Stimulated activated CD4-positive, alpha-beta T cell treated with anti-CD3 and anti-CD28 coated beads, Interleukin-2, amount 100 ng/mL, for 48 hours (primary cell): ENCODE measurements at places on chromosomes 4 and X.

DNA sequence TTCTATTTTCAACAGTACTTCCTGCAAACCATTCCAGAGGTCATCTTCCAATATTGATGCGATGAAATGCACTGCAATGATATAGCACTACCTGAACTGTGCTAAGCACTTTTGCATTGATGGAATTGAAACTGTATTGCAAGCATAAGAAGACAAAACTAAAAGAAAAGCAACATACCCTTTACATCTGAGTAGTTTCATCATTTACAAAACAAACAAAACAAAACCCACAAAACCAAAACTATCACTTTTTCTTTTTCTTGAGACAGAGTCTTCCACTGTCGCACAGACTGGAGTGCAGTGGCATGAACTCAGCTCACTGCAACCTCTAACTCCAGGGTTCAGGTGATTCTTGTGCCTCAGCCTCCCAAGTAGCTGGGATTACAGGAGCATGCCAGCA lies 120.1 kb upstream of the NAP1L5 start:
- no peak for DNase-seq

DNA sequence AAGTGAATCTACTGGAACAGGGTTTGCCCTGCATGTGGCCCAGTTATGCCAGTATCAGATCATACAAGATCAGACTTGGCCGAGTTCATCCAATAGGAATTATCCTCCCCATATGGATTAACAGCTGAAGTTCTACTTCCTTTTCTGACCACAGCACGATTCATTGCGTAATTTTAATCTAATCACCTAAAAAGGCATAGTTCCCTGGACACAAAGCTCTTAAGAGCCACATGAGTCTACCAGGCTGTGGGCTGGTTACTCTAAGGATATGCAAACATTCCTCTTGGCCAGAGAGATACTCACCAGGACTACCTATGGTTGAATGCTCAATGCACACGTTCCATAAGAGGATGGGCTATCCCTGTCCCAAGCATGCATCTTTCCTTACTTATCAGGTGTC lies 46.9 kb downstream of the CHST7 start:
- no peak for DNase-seq

DNA sequence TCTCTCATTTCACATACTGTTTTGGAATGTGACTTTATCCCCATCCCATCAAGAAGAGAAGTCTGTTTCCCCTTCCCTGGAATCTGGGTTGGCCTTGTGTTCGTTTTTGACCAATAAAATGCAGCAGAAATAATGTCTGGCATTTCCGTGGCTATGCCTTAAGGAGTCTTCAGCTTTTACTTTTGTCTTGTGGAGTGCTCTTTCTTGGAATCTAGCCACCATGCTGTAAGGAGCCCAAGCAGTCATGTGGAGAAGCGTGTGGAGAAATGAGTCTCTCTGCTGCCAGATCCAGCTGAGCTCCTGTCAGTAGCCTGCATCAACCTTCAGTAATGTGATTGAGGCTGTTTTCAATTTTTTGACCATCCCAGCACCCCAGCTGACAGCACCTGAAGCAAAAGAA lies 84.4 kb upstream of the ARMCX2 start:
- DNase-seq = no peak

GRCh38 chrX:68822641-68823410 lies 6.0 kb upstream of the EFNB1 start:
- no peak for DNase-seq

DNA sequence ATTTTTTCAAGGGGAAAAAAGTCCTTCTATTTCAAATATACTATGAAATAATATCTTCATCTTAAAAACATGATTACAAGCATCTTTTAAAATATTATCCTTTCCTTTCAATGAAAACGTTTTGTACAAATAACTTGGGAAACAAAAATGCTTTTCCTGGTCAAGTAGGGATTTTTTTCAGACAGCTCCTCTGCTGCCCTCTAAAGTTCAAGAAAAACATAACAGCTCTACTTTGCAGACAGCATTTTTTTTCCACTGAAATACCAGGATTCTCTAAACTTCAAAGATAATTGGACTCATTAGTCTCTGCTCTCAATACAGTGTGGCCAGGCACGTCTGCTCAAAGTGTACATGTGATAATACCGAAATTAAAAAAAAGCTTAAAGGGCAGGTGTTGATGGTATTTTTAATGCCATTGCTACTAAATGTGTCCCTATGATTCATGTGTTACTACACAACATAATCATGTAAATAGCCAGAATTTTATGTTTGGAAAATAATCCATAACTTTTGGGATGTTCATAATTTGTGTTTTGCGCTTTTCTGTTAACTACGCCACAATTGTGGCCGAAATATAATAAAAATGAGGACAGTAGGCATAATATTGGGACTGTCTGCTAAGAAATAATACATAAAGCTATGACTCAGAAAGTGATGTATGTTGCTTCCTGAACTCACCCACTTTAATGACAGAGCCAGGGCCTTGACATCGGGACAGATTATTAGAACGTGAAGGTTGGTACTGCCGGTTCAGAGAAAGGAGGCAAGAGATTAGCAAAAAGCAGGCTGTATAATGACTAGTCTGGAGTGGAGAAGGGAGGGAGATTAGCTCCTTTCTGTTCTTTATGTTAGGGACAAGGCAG lies 478.9 kb downstream of the KCNIP4 start:
- DNase-seq = no peak

- DNase-seq = no peak
Observed at GRCh38 chr4:144509088-144510015, 136.6 kb upstream of the HHIP start.

- DNase-seq = no peak
Observed at GRCh38 chrX:14670819-14671218, 141.5 kb downstream of the GLRA2 start.

DNA sequence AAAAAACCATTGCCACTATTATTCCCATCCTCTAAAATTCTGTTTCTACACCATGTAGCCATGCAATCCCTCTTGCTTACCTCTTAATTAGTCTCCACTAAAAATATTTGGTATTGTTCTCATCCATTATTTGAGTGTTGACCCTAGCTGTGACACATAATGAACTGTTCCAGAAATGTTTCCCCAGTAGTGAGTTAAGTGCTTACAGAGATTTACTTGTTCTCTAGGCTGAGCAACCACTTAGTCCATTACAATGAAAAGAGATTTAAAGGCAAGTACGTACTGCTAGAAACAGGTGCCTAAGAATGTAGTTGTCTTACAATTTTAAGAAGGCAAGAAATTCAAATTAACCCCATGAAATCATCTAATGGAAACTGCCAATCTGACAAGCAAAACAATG lies 112.7 kb upstream of the PTPN13 start:
- no peak for DNase-seq

DNA sequence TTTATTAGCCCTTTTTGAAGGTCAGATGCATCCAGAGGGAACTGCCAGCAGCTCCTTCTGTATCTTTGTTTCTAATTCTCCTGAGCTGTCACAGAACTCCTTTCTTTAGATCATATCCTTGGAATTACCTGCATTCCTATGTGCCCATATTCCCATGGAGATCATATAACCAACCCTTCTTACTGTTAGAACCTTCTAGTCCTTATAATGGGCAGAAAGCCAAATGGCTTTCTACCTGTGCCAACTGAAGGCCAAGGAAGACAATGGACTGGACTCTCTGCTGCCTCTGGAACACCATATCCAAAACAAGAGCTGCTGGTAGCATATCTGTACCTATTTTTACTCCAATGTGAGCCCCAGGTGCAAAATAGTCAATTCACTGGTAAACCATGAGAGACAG lies 60.7 kb downstream of the TBC1D9 start:
- DNase-seq = no peak

DNA sequence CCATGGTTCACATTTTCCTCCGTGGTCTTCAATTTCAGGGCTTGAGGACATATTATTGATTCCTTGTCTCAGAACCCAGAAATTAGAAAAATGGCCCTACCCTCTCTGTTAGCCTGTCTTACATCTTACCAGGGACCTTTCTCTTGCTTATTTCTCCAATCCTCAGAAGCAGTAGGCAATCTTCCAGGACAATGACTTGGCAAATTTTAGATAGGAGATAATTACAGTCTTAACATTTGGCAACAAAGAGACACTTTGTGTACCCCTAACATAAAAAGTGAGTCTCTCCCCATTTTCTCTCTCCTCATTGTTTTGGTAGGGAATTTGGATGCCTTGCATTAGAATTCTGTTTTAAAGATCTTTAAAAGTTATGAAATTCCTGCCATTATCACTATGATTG lies 778.1 kb upstream of the SLIT2 start:
- DNase-seq = no peak

GRCh38 chr4:62070291-62070852 lies 870.2 kb downstream of the ADGRL3 start:
- no peak for DNase-seq

DNA sequence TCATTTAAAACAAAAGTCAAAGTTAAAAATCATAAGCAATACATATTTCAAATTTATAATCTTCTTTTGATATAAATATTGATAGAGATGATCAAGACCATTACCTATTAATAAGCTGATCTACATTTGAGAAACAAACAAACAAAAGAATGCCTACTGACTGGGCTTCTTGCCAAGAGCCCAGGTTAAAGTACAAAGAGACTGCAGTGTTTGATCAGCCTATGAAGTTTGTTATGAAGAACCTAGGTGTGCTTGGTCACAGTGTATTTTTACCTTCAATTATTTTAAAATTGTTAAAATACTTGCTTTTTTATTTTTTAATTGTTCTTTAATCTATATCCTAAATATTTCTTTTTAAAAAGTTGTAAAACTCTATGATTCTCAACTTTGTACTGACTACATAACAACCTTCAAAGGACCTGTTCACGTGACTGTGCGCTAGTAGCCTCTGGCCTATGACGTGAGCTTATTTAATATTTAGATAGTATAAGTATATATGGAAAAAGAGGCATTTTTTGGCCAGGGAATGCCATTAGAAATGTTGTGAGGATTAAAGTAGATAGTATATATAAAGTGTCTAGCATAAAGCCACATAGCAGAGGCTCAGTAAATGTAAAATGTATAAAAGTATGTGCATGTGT lies 11.4 kb upstream of the SLC39A8 start:
- no peak for DNase-seq

DNA sequence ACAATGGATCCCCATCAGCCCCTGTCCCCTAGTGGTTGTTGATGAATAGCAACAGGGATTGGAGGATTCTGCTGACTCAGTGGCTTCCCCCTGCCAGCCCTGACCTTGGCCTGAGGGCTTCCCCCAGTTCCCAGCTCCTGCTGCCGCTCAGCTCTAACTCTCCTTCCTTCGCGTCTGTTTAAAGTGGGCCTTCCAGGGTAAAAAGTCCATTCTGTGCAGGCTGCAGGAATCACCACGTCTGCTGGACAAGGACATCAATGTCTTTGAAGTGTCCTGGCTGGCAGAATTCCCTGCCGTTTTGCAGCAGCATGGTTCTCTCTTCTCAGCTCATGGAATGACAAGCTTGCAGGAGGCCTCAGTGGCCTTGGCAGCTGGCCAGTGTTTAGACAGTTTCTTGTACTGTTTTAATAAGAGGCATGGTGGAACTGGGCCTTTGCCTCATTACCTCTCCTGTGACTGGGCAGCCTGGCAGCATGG lies 152.5 kb upstream of the STX18 start:
- DNase-seq = no peak

- no peak for DNase-seq
Observed at GRCh38 chr4:173328236-173328901, 5.8 kb downstream of the HMGB2 start.

DNA sequence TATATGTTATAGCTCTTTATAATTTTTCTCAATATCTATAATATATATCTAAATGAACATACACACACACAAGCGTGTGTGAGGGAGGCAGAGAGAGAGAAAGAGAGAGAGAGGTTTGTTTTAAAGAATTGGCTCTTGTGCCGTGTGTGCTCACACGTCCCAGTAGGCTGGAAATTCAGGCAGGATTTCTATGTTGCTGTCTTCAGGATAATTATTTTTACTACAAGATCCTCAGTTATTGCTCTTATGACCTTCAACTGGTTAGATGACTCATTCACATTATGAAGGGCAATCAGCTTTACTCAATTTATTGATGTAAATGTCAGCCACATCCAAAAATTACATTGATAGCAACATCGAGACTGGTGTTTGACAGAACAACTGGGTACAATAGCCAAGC lies 1520.7 kb upstream of the PCDH7 start:
- no peak for DNase-seq

GRCh38 chrX:111086591-111087006 lies 9.4 kb upstream of the PAK3 start:
- no peak for DNase-seq

GRCh38 chrX:23732704-23733103 lies 10.4 kb downstream of the ACOT9 start:
- DNase-seq = no peak

DNA sequence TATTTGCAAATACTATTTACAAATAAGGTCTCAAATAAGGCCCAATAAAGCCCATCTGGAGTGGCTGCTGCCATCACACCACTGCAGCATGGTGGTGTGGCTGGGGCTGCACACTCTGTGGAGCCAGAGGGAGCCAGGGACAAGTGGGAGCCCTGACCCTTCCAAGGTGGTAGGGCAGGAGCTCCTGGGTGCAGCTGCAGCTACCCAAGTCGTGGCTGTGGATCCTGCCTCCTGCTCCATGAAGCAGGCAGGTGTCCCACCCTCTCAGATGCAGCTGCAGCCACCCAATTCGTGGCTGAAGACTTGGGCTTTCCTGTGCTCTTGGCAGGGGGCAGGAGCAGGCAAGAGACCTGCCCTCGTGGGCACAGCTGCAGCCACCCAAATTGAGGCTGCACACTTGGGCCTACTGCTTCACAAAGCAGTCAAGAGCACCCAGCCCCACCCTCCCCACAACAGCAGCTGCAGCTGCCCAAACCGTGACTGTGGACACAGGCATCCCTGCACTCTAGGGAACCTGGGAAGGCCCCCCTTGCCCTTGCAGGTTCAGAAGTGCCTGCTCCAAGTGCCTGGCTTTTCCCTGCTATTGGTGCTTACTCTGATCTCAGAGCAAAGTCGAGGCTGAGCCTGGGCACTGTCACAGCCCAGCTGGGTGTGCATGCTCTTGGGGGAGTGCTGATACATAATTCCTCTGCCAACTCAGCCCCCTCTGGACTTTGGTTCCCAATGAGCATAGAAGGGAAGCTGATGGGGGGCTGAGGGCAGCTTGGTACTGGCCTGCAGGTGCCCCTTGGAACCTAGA lies 614.8 kb downstream of the PCDH18 start:
- no peak for DNase-seq

GRCh38 chr4:41550308-41550707 lies 12.4 kb downstream of the LIMCH1 start:
- no peak for DNase-seq
